NCI-H460 (cell line): ENCODE measurements at places on chromosomes 12 and 14.

GRCh38 chr12:32083489-32083888, 23.2 kb upstream of the BICD1 start:
- DNase-seq, result no peak

DNA sequence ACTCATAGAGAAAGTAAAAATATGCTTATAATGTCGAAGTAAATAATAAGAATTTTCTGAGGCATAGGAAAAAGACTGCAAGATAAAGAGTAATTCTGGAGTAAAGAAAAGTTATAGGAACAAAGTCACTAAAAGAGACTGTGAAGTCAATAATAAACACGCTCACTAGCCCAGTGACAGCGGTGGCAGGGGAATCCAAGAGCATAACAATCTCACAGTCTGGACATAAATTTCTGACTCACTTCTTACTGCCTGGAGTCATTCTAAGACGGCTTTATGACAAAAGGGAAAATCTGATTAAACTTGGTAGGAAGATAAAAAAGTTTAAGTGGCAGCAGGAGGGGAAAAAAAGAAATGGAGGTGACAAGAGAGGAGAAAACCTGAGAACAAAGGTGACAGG, 56.4 kb upstream of the GRIP1 start:
- DNase-seq, result no peak

GRCh38 chr12:95796225-95796981, 5.8 kb upstream of the NTN4 start:
- DNase-seq, result no peak

- DNase-seq, result no peak
Measured at GRCh38 chr12:43733687-43734086, 24.9 kb downstream of the PUS7L start.

DNA sequence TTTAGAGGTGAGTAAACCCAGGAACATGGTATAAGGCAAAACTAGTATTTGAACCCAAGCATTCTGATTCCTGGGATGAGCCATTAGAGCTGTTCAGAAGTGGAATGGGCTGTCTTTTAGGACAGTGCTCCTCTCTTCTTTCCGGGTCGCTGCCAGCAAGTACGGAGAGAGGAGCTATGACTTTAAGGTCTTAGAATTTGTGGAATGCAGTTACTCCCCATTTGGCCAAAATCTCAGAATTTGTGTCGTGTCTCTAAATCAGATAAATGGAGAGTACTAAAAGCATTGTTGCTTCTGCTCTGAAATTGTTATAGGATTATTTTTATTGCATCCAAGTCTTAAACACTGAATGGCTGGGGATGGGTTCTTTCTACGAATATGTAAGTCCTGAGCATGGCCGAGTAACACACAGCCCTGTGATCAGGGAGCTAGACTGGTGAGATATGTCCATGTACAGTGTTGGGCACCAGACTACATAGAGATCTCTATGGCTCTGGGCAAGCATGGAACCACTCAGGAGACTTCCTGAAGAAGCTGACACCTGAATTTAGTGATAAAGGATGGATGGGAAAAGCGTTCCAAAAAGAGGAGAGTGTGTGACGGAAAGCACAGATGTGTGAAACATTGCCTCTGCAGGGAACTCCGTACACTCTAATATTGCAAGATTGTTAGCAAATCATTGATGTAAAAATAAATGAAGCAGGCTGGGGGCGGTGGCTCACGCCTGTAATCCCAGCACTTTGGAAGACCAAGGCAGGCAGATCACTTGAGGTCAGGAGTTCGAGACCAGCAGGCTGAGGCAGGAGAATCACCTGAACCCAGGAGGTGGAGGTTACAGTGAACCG, 184.7 kb downstream of the SRGAP1 start:
- no peak for DNase-seq

GRCh38 chr12:121017966-121018491, 1.7 kb upstream of the C12orf43 start:
- no peak for DNase-seq

GRCh38 chr12:89525305-89525823, 483 bp downstream of the POC1B start:
- no peak for DNase-seq

- DNase-seq, result no peak
Measured at GRCh38 chr14:64709126-64709525, 4.9 kb downstream of the PLEKHG3 start.

GRCh38 chr12:99059824-99060511, 414.9 kb downstream of the APAF1 start:
- no peak for DNase-seq

GRCh38 chr14:102965282-102965681, 42.8 kb downstream of the AMN start:
- no peak for DNase-seq

DNA sequence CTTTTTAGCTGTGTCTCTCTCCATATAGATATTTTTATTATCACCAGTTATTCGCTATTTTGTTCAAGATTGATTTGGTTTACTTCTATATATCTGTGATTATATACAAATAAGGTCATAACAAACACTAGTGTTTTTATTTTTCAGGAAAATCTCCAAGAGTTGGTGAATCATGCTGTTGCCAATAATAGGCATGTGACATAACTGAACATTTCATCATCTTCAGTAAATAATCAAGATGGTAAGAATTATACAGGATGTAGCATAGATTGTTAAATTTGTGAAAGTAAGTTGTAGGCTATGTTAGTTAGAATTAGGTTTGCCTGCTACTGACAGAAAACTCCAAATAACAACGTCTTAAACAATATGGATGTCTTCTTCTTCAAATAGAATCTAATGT, 240.9 kb upstream of the PDE3A start:
- DNase-seq, result no peak

- no peak for DNase-seq
Measured at GRCh38 chr14:36508418-36509068, 11.5 kb downstream of the NKX2-1 start.

DNA sequence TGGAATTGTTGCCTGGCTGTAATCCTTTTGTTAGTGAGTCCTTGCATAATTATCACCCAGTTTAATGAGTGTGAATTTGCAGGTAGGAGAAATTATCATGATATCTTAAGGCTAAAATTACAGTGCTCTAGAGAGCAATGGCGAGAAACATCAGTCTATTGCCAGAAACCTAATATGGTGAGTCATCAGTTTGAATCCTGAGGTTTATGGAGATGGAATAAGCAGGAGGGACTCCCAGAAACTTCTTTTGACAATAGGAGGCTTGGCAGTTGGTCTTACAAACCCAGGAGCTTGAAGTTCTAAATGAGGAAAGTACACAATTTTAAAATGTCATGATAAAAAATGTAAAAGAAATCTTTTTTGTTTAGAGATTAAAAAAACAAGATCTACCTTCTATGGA, 31.5 kb upstream of the CRADD start:
- no peak for DNase-seq

DNA sequence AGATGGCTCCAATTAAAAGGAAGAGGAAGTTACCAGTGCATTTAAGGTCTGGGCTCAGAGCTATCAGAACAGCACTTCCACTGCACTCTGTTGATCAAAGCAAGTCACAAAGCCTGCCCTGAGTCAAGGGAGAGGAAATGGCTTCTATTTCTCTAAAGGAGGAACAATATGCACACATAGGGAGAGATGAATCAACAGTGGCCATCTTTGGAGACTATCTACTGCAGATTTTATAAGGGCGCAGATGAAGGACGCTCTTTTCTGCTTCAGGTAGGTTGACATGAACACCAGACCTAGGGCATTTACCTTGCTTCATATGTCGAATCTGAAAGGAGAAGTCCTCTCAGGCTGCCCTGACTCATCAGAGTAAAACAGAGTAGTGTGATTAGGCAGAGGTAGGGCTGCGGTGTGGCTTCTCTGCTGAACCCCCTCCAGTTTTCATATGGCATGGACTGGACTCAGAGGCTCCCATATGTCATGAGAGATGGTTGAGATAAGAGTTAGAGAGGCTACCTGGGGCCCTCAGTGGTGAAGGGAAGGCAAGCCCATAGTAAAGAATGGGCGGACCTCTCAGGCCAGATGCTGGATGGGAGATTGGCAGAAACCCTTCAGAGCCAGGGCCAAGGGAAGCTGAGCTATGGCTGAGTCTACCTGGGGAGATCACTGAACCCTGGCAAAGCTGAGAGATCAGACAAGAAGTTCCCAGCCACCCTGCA, 84.4 kb downstream of the ARF6 start:
- no peak for DNase-seq

DNA sequence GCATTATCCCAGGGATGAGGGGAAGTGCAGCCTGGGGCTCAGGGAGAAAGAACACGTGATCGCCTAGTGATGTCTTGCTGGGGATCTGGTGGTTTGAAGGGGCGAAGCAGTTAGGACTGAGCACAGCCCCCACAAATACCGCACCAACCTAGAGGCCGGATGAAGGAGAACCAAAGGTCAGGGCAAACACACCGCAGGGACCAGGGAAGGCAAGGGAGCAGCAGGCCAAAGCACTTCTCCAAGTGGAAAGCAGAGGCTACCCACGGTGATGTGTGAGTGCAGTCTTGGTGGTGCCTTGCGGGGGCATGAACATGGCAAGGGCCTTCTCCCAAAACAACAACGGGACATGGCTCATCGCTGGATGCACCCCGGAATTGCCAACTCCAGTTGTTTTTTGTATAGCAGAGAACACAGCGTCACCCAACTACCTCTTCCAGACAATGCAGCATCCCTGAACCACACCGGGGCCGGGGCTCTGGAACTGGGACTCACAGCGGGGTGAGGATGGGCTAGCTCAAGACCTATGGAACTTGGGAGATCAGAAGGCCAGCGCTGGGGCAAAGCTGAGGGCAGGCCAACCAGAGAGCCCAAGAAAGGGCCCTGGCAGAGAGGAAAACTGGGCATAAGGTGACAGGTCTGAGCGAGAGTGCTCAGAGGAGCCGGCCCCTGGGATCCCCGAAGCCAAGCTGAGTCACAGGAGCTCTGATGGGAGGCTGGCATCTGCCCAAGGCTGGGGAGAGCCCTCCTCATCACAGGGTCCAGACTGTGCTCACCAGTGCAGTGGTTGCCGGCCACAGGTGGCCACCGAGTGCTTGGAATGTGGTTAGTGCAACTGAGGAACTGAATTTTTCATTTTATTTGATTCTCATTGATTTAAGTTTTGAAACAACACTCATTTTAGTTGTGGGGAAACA, 11.1 kb downstream of the GALNT16 start:
- peak; percentile 28 for DNase-seq

GRCh38 chr12:105855361-105856047, 283.2 kb downstream of the NUAK1 start:
- DNase-seq, result no peak

DNA sequence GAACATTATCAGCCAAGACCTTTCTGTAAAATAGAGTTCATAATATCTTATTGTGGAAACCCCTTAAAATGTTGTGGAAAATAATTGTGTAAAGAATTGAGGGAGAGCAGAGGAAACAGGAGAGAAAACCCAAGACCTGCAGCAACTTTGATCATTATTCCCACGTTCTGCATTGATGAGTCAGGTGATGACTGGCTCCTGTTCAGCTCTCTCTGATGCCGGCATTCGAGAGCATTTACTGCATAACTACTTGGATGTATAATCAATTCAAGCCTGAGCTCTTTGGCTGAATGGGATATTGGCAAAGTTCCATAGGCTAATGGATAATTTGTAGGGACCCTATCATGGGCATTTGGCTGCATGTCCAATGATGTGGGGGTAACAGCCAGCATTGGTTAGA, 176.3 kb upstream of the ARID2 start:
- DNase-seq, result no peak

DNA sequence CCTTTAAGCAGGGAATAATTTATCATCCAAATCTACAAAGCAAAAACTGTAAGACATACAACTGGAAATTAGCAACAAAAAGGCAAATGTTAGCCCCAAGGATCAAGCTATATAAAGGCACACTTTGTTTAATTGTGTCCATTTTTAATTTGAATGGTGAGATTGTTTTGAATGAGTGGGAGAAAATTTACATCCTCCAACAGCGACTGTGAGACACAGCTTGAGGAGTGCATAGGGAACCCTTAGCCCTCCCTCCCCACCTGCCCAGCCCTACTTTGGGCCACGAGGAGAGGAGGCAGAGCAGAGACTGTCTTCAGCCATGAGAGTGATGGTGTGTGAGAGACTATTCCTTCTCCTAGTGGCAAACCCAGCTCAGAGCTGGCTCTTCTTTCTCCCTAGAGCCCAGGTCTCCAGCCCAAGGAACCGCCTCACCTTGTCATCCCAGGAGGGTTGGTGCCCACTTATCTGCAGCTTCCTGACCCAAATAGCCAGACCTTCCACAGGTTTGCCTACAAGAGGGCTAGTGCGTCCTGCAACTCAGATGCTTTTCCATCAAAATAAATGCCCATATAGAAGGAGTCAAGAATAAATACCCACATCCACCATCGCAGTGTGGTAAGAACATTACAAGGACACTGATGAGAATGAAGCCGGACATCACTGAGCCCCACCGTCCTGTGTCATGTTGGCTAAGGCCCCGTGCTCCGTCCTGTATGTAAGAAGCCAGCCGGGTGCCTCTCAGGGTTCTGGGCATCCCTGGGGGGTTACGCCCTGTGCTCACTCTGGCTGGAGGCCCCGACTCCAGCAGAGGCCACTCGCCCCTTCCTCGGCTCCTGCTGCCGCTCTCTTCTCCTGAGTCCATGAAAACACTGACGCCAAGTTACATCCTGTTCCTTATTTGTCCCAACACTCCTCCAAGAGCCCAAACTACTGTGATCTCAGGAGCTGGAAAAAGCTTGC, 36.4 kb upstream of the C14orf180 start:
- no peak for DNase-seq

- DNase-seq, result no peak
Measured at GRCh38 chr14:63401646-63402045, 82.9 kb upstream of the GPHB5 start.

GRCh38 chr12:89994911-89995310, 286.3 kb upstream of the ATP2B1 start:
- no peak for DNase-seq

GRCh38 chr14:102819176-102819628, 42.0 kb downstream of the TRAF3 start:
- no peak for DNase-seq

- no peak for DNase-seq
Measured at GRCh38 chr12:124227951-124228711, 66.8 kb upstream of the RFLNA start.

GRCh38 chr12:8466241-8466640, 10.5 kb downstream of the CLEC6A start:
- no peak for DNase-seq

GRCh38 chr14:31880935-31881334, 196.2 kb upstream of the ARHGAP5 start:
- DNase-seq, result no peak

DNA sequence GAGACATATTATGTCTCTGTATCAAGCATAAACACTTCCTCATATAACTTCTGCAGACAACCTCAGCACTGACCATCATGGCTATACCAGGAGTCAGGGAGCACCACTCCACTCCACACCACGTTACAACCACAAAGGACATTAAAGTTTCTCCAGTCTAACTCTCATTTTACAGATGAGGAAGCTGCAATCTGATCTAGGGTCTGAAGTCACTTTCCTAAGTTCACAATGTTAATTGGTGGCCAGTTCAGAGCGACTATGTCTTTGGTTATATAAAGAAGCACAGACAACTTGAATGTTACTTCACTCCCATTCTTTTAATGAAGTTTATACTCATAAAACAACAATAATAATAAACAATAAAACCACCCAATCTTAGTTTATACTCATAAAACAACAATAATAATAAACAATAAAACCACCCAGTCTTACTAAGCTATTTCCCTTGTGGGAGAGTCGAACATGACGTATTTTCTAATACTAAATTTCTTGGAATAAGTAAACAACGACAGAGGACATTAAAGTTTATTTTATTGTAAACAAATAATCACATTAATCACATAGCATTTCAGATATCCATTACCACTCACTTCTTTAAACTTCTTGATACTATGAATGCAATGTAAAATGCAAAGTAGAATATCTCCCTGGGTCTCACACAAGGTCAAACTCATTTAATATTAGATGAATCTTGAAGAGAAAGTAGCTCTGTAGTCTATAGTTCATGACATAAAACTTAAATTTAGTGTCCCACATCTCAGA, 72.4 kb upstream of the SSTR1 start:
- no peak for DNase-seq

GRCh38 chr12:94872007-94872653, 131.4 kb downstream of the NDUFA12 start:
- DNase-seq, result no peak
